CD4-positive, alpha-beta memory T cell (primary cell): ENCODE measurements at places on chromosomes 3 and 15.

DNA sequence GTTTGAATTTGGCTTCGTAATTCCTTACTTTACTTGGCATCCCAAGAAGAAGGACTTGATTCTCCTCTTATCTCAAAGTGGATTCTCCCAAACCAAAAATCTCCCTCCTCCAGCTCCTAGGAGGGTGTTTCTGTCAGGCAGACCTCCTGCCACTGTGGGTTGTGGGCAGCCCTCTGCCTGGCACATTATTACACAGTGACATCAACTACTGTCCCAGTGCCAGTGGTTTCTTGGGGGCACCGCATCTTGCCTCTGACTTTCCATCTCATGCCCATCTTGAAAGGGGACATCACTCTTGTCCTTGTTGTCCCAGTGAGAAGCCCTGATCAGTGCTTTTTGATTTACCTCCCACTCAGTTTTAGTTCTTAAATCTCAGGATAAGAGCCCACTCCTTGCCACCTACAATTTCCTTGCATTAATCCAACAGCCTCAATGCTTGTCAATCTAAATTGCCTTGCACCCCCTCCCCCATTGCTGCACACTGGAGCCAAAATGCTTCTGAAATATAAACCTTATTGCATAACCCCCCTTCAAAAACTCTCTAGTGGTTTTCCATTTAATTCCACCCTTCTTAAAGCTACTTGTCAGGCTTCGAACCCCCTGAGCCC, 81.0 kb downstream of the TRAK1 start:
- DNase-seq, result no peak

GRCh38 chr3:49680493-49681231, 6.5 kb downstream of the APEH start:
- no peak for DNase-seq

DNA sequence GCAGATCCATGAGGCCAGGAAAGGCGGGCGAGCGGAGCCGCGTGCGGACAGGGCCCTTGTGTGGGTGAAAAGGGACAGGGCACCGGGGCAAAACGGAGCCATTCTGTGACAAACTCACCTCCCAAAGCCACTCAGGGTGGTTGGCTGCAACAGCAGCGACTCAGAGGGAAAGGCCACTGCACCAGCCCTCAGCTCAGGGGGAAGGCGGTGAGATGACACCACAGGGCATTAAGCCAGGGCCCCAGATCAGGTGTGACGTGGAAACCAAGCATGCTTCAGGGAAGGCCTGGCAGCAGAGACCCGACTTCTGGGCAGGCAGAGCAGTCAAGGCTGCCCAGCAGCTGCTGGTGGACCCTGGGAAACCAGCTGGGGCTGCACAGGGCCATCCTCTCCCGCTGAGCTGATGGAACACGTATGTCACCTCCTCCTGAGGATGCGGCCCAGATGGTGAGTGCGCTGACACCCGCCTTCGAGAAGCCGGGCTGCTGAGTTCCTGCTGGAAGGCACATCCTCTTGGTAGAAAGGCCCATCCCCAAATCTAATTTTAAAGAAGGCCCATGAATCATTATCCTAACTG, 82.3 kb downstream of the CHSY1 start:
- DNase-seq, result no peak

GRCh38 chr3:163924600-163924999, 1153.7 kb downstream of the SI start:
- DNase-seq, result no peak

DNA sequence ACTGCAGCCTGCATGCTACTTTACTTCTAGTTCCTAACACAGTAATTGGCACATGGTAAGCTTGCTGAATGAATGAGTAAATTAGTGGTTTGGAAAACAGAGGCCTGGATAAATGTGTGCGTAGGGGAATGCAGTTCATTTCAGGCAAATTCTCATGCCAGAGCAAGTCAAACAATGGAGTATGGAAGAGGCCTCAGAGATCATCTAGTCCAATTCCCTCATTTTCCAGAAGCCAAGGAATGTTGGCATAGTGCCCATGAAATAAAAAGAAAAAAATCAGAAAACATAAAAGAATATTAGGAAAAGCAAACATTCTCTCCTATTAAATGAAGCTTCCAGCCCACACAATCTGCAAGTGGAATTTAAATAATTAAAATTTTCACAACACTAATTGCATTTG, 92.4 kb downstream of the MB21D2 start:
- DNase-seq, result no peak
